Psoas muscle (tissue), 8 donors: ENCODE measurements at places on chromosomes 12 and 14. TPM values are rescaled to one million over a fixed set of nuclear protein-coding genes. Genes with fewer than 3 reads are reported as not detected.
A peak's percentile ranks its signal among the peaks of the same experiment; 100 is the strongest.

Gene PTPRR
- 0.35 TPM for polyA plus RNA-seq

Gene TAS2R42
- not detected for polyA plus RNA-seq

Gene TEX52
- polyA plus RNA-seq = not detected

Gene GTF2H3
- polyA plus RNA-seq = 5.2 TPM

Gene P2RX2
- polyA plus RNA-seq = not detected

Gene TMEM121
- polyA plus RNA-seq = 0.08 TPM

Gene DPPA3
- not detected for polyA plus RNA-seq

Gene SIX4
- 26.1 TPM for polyA plus RNA-seq

Gene ATXN7L3B
- polyA plus RNA-seq = 14.4 TPM

Gene MAP1LC3B2
- 4.3 TPM for polyA plus RNA-seq

Gene UTP20
- polyA plus RNA-seq = 8.4 TPM

Gene FOXG1
- polyA plus RNA-seq = not detected

Gene RNASE3
- 0.05 TPM for polyA plus RNA-seq

DNA sequence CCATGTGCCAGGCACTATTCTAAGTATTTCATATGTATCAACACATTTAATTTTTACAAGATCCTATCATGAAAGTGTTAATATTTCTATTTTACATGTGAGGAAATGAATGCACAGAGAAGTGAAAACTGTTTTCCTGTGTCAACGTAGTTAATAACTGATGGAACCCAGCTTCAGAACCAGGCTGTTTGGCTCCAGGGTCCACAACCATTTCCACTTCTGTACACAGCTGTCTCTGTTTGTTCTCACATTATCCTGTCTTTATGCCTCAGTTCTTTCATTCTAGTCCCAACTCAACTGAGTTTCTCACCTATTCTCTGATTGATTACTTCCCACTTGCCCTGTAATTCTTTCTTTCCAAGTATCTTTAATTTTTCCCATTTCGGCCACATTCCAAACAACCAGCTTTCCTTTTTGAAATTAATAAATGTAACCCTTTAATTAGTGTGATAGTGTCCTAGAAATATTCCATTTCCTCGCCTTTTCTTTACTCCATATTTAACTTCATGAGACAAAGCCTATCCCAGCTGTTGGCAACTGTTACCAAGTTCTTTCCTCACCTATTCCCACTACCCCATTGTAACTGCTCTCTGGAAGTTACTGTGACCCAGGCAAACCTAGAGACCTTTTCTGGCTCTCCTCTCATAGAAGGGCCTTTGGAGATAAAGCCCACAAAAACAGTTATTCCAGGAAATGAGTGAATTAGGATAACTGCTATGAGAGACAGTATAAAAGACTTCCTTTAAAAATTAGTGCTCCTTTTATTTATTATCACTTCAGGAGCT lies 218.7 kb downstream of the RASSF9 start:
- no peak for DNase-seq

GRCh38 chr14:33062881-33063280 lies 124.2 kb downstream of the NPAS3 start:
- no peak for DNase-seq

- DNase-seq = no peak
Observed at GRCh38 chr12:121927813-121928212, 9.4 kb downstream of the CFAP251 start.

DNA sequence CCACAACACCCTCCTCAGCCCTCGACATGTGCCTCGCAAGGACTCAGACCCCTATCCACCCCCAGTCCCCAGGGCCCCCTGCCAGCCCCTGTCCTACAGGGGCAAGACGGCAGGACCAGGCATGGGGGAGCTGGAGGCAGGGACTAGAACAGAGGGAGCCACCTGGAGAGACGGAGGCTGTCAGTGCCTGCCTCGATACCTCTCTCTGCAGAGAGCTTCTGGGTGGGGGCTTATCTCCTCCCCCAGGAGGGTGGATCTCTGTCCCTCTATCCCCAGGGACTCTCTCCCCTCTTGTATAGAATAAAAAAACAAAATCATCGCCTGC lies 2.0 kb upstream of the CPNE6 start:
- no peak for DNase-seq

DNA sequence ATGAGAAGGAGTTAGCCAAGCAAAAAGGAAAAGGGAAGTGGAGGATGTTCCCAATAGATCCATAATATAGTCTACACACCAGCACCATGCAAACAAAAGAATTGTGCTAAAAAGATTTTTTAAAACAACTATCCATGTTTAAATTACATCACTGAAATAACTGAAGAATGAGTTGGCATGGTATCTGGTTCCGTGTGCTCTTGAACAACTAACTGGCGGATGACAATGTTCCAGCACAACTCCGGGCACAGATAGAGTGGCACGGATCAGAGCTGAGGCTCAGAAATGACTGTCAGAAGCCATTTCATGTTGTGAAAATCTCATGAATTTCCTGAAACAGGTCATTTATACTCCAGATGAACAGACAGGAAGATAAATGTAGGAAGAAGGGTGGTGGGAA lies 153.1 kb downstream of the HMGA2 start:
- no peak for DNase-seq

- DNase-seq = no peak
Observed at GRCh38 chr14:101058571-101058970, 155.0 kb upstream of the RTL1 start.

DNA sequence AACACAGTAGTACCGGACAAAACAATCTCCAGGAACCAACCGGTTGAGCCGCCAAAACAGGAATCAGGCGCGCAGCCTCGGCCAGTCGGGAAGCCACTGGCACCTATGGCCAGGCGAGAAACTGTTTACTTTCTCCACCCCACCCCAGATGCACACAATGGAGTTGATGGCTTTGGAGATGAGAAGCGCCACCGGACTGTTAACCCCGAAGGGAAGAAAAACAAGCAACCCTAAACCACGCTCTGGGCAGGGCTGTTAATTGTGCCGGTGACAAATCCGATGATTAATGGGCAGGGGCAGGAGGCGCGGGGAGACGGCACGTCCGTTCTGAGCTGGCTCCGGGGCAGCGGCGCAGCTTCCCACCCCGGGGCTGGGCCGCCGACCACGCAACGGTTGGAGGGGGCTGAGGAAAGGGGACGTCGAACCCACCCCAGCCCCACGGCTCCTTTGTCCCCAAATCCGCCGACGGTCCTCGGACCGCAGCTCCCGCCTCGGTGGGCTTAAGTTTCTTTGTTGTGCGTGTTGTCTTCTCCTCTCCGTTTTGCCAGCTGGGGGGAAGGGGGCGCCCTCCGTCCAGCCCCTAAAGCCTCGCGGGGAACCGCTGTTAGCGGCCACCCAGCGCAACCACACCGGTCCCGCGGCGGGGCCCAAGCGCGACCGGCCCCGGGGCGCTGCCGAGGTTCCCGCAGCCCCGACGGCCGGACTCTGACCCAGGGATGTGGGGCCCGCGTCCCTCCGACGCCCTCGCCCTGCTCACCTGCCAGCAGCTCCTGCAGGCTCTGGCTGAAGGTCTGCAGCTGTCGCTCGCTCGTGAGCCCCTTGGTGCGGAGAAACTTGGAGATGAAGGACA lies 790 bp downstream of the BTG1 start:
- DNase-seq = peak; percentile 80

DNA sequence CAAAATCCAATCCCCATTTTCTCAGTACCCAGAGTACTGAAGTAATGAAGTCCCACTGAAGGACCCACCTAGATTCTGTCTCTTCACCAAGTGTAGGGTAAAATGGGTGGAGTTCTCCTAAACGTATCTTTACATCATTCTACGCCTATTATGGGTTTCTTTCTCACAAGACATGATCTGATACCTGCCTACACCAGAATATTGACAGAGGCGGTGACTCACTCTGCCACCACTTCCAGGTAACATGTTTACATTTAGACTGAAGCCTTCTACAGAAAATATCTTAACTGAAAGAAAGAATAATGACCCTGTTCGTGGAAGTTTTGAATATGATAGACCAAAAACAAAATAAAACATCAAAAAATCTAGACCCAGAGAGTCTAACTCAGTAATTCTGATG lies 89.8 kb downstream of the BTG1 start:
- DNase-seq = no peak

GRCh38 chr12:80041692-80042091 lies 57.6 kb upstream of the OTOGL start:
- no peak for DNase-seq

DNA sequence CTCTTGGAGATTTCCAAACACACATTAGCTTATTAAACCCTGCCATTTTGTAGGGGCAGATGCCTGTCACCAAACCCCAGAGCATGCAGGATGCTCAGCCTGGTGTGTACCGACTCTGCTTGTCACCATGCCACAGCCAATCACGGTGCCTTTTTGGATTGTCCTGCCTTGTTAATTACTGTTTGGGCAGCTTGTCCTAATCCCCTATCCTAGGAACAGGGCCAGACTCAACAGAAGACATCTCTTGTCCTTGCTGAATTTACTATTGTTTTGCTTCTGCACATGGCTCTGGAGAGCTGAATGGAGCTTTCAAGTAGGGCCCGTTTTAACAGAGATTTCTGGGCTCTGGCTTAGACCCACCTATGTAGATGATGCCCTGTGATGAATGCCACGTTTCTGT lies 388.5 kb downstream of the AACS start:
- DNase-seq = no peak

GRCh38 chr12:31234053-31234840 lies 91.7 kb downstream of the SINHCAF start:
- no peak for DNase-seq

GRCh38 chr14:101884089-101884933 lies 80.1 kb upstream of the DYNC1H1 start:
- no peak for DNase-seq

DNA sequence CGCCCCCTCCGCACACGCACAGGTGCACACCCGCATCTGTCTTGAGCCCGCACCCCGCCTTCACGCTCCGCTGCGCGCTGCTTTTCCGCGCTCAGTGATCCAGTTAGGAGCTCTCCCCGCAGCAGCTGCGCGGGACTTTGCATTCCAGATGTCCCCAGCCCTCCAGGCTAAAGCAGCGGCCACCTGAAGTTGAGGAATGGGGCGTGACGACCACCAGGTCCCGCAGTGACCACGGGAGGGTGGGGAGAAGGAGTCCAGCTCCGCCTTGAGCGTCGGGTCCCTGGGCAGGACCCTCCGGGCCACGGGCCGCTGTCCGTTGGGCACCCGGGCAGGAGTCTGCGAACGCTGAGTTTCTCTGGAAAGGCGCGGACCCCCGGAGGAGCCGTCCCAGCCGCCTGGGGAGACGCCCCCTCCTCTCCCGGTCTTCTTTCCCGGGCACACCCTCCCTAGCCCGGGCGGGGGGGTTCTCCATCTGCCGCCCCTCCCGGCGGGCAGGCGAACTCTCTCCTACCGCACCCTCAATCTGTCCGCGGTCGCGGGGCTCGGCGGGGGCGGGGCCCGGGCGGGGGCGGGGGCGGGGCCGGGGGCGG lies 334 bp upstream of the TMEM132C start:
- no peak for DNase-seq

DNA sequence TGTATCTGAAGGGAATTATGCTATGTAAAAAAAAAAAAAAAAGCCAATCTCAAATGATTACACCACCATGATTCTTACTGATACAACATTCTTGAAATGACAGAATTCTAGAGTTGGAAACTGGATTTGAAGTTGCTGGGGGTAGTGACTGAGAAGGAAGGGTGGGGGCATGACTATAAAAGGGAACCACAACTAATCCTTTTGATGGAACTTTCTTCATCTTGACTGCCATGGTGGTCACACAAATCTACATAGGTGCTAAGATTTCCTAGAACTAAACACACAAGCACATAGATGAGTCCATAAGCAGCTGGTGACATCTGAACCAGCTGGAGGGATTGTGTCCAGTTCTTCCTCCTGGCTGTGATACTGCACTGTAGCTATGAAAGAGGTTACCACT lies 51.4 kb downstream of the CLMN start:
- DNase-seq = no peak

DNA sequence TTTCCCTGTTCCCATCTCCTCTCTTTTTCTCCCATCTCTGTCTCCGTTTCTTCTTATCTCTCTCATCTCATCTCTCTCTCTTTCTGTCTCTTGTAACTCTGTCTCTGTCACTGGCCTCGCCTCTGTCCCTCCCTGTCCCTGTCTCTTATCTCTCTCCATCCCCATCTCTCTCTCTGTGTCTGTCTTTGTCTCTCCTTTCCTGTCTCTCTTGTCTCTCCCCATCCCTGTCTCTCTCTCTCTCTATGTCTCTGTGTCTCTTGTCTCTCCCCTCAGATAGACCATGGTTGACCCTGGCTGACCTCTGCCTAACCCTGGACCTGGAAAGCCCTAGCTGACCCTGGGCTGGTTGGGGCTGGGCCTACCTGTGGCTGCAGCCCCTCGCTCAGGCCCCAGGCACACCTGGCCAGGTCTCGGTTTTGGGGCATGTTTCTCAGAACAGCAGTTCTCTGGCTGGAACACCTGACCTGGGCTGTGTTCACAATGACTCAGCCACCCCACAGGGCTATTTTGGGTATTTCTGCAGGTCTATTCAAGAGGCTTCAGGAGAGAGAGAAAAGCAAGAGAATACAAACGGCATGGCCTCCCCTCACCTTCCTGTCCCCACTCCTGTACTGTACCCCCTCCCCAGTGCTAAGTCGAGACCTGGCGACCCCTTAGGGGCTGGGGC lies 174.4 kb downstream of the TMEM121 start:
- DNase-seq = no peak

DNA sequence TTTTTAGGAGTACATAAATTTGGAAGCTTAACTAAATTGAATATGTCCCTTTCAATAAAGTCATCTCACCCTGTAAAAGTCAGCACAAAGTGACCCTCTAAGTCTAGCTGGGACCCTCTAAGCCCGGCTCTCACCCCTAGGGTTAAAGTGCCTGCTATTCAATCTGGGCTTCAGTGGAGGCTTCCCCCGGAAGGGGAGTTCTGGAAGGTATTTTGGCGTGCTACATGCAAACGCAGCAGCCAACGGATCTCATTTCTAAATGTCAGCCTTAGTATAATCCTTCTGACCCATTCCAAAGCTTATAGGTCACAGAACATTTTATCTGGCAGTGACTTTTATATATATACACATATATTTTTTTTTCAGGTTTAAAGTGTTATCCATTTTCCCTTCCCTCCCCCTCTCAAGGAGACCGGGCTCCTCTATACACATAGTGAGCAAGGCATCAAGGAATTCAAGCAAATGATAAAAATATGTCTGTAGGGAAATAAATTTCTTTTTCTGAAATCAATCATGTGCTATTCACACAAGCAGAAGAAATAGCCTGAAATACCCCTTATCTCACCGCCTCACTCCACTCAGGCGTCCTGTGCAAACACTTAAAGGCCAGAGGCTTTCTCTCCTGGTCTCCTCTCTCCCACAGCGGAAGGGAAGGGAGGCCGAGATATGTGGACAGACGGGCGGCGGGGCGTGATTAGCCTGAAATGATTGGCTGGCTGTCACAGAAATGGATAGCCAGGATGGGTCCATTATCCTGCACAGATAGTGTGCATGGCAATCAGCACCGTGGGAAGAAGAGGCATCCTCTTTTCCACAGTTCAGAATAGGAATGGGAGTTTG lies 301.7 kb downstream of the GALC start:
- no peak for DNase-seq

- no peak for DNase-seq
Observed at GRCh38 chr14:101535232-101535631, 26.1 kb upstream of the DIO3 start.
